ENCODE measurements at places on chromosomes 1 and 21.

DNA sequence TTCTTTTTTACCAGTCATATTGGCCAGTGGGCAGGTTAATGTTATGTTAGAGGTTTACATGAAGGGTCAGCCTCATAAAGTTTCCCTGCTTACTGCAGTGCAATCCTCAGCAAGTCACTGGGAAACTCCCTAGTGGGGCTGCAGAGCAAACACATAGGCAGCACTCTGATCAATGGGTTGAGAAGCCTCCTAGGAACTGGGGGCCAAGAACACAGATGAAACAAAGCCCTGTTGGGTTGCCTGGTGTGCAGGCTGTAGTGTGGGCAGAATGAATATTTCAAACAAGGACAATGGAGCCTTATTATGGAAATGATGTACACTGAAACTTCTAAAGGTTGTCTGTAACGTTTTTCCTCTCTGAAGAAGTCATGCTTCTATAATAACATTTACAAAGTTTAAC lies 431.6 kb upstream of the PTBP2 start:
- no peak for DNase-seq

- no peak for DNase-seq
Observed at GRCh38 chr21:16389643-16390042, 659.9 kb downstream of the USP25 start.

GRCh38 chr21:35491114-35491513 lies 442.0 kb upstream of the RUNX1 start:
- no peak for DNase-seq

GRCh38 chr1:217063172-217063908 lies 340.1 kb upstream of the ESRRG start:
- DNase-seq, result no peak

GRCh38 chr1:64758233-64758632 lies 13.4 kb downstream of the RAVER2 start:
- no peak for DNase-seq

DNA sequence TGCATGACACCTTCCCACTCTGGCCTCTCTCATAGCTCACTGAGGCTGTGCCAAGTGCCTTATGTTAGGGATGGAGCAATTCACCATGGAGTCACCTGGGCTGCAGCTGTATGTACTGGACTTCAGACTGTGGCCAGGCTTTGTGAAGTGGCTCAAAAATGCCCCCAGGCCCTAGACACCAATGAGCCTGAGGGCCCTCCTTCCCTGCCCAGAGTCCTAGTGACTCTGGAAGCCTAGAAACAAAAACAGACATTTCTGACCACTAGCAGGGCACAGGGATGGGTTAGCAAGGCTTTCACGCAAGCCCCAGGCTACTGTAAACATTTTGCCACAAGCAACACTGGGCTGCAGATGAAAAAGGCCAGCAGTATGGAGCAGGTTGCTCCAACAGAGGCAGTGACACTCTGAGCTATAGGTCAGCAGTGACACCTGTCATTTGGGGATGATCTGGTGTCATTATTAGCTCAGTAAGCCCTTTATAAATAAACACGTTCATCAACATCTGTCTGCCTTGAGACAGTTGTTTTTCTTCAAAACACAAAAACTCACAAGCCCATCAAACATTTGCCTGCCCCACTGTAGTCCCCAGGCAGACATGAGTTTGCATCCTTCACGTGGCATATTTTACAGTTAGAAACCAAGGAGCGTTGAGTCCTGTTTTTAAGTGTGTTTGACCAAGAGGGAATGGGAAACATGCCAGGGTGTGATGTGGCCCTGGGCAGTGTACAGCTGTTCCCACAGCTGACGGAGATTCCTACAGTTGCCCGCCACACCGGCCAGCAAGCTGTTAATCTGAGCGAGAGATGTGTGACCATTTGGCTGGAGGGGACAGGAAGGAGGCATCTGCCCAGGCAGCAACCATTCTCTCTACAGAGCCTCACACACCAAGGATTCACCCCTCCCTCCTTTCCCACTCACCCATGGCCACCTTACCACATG lies 66.8 kb downstream of the KCNN3 start:
- DNase-seq, result no peak

GRCh38 chr21:41975391-41976272 lies 21.8 kb upstream of the C2CD2 start:
- no peak for DNase-seq

DNA sequence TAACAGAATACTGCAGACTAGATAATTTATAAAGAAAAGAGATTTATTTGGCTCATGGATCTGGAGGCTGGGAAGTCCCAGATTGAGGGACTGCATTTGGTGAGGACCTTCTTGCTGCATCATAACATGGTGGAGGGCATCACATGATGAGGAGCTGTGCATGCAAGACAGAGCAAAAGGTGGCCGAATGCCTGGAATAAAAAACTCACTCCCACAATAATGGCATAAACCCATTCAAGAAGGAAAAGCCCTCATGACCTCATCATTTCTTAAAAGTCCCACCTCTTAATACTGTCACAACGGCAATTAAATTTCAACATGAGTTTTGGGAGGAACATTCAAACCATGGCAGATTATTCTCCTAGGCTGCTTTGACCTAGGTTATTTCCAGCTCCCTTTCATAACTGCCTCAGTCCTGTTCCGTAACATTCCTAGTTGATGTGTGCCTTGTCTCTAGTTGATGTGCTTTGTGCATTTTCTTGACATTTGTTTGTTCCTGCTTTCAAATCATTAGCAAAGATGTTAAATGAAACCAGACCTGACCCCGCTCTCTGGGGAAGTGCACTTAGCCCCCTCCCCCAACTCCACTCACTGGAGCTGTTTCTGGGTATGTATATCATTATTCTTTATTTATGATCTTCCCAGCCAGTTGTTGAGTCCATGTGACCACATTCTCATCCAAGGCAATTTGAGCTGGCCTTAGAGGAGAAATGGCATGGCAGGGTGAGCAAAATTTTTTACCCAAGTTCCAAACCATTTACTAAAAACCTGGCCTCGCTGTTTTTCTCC lies 148.5 kb downstream of the GDAP2 start:
- DNase-seq, result no peak

- no peak for DNase-seq
Observed at GRCh38 chr1:233183226-233184020, 112.1 kb downstream of the PCNX2 start.

GRCh38 chr1:35565742-35566133 lies 7.4 kb upstream of the TFAP2E start:
- no peak for DNase-seq

GRCh38 chr1:234214911-234215892 lies 158.1 kb upstream of the COA6 start:
- no peak for DNase-seq
